ENCODE measurements at places on chromosomes 7 and 10. TPM values are rescaled to one million over a fixed set of nuclear protein-coding genes. Genes with fewer than 3 reads are reported as not detected.

Gene ABI1
- 69.0 TPM for polyA plus RNA-seq

Gene CALCR
- polyA plus RNA-seq: 0.08 TPM

Gene CHAT
- not detected for polyA plus RNA-seq

Gene TAC1
- 32.2 TPM for polyA plus RNA-seq

Gene SUN3
- not detected for polyA plus RNA-seq

Gene SP8
- polyA plus RNA-seq: not detected

Gene LBX1
- polyA plus RNA-seq: not detected

Gene UPK3BL2
- polyA plus RNA-seq: 3.0 TPM

Gene DRGX
- 0.06 TPM for polyA plus RNA-seq

All from left renal pelvis (tissue), 4 donors.